ENCODE measurements at places on chromosomes 16 and 17.
A peak's percentile ranks its signal among the peaks of the same experiment; 100 is the strongest.

- DNase-seq = peak; percentile 74
Measured at GRCh38 chr16:67399218-67399733, 6.0 kb upstream of the TPPP3 start.

DNA sequence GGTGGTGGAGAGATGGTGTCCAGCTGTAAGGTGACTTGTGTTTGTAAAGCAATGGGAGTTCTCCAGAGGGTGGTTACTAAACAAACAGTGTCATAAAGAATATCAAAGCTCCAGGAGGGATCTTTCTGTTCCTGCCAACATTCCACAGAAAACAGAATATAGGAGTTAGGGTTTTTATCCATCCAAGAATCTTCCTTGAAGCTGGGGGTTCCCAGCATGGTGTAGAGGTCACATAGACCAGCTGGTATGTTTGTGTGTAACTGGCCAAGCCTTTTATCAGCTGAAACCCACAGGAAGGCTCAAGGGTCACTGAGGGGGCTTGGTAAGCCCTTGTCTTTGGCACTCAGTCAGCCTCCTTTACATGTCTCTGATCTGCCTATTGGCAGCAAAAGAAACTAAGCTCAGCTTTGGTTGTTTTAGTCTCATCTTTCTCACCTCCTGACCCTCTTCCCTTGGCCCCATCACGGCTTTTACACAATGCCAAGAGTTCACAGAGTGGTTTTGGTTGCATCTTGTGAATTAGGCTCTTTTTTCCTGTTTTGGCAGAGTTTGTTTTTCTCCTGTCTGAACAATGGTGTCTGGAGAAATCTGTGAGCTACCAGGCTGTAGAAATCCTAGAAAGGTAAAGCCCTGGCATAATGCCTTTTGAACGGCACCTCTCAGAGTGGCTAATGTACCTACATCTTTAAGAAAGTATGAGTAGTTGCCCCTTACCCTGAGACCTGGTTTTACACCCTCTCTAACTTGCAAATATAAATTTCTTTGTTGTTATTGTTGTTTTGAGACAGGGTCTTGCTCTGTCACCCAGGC, 4.6 kb downstream of the CNTD1 start:
- DNase-seq = no peak

DNA sequence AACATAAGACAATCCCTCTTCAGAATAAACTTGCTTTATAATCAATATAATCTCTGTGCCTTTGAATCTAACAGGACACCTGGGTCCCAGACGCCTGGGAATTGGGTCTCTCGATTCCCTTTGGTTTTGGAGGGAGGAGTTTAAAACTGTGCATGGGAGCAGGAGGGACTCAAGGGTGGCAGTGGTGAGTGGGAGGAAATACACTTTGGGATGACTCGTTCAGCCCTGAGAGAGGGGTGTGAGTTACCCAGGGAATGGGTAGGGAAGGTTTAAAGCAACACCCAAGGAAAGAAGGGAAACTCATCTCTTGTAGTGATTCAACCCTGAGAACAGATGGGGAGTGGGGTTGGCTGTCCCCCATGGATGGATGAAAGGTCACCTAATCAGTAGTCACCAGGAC, 1.6 kb downstream of the RANGRF start:
- no peak for DNase-seq

DNA sequence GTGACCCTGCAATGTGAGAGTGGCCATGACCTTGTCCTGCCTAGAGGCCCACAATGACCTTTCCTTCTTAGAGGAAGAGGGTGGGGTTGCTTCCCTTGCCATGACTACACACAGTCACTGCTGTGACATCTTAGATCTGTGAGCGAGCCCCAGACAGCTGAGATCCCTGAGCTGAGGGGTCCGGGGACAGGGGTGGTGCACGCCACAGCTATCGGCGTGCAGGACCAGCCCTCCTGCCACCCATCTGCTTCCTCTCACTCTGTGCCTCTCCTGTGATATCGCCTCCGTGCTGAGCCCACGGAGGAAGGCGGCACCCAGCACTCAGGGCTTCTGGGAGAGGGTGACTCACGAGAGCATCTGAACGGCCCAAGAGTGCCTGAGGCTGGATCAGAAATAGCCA, 35.2 kb downstream of the KIAA0513 start:
- no peak for DNase-seq

GRCh38 chr17:27766438-27766837, 33.9 kb downstream of the NOS2 start:
- no peak for DNase-seq

DNA sequence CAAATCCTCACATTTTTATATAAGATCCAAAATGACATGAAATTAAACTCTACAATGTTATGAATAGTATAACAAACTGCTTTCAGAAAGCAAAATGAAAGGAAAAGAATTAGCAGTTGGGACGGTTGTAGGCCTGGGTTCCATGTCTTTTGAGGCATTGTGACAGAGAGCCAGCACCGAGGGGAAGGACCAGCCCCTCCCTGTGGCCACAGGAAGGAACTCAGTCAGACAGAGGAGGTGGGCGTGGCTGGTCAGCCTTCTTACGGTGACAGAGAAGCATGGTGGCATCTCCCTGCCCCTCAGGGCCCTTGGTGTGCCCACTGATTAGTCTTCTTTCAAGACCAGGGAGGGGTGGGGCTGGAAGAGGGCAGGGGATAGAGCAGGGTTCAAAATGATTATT, 5.7 kb downstream of the ZNF319 start:
- peak; percentile 75 for DNase-seq

DNA sequence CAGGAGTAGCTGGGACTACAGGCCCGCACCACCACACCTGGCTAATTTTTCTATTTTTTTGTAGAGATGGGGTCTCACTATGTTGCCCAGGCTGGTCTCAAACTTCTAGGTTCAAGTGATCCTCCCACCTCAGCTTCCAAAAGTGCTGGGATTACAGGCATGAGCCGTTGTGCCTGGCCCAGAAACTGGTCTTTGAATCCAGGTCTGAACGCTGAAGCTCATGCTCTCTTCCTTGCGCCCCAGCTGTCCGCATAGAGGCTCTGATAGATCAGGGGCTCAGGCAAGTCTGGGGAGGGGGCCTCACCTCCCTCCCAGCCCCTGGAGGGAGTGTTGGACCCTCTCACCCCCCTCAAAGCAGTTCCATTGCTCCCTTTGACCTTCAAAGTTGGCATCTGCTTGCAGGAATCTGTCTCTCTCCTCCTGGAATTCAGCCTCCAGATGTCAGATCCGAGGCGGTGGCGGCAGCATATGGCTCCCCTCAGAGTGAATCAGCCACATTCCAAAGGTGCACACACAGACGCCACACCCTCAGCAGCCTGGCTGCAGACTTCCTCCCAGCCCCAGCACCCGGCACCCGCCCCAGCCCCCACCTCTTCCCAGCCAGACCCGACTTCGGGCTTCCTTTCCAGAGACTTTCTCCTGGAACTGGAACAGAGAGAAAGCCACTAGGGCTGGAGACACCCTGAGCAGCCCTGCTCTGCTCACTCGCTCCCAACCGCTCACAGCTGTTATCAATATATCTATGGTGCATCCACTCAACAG, 16.9 kb upstream of the GLIS2 start:
- DNase-seq = peak; percentile 78

GRCh38 chr17:43372273-43372911, 26.4 kb upstream of the ARL4D start:
- no peak for DNase-seq

GRCh38 chr16:66899310-66899944, 19.1 kb downstream of the PDP2 start:
- DNase-seq = no peak

GRCh38 chr16:30946671-30947540, 2.0 kb upstream of the ORAI3 start:
- DNase-seq = no peak

DNA sequence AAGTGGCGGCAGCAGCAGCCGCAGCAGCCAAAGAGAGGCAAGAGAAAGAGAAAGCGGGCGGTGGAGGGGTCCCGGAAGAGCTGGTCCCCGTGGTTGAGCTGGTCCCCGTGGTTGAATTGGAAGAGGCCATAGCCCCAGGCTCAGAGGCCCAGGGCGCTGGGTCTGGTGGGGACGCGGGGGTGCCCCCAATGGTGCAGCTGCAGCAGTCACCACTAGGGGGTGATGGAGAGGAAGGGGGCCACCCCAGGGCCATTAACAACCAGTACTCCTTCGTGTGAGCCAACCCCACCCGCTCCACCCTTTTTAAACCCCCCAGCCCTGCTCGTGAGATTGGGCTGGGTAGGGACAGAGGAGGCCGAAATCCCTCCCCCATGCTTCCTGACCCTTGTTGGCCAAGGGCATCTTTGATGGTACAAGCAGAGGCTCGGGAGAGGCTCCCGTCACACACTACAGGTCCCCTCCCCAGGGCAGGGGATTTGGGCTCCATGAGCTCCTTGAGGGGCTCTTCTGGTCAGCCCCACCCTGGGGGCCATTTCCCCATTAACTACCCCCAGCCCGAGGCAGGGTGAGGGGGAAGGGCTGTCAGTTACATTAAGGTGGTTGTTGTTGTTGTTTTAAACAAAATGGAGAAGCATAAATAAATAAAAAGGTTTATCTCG, 4.6 kb upstream of the ATP2A1 start:
- peak; percentile 73 for DNase-seq

DNA sequence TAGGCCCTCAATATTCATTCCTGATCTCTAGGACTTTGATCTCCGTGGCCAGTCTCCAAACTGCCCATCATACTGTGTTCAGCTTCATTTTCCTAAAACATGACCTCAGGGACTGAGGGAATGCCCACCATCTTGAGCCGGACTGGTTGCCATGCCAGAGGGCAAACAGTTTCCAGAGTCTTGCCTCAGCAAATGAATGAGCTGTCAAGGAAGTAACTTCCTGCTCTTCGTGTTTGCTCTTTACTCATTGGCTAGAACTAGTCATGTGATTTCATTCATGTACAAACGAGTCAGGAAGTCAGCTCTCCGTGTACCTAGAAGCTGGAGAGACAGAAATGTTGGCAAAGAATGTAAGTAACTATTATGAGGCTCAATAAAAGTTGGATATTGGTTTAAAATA, 50.2 kb downstream of the ANKFN1 start:
- DNase-seq = peak; percentile 12

GRCh38 chr17:57920916-57921703, 34.1 kb downstream of the CUEDC1 start:
- no peak for DNase-seq

DNA sequence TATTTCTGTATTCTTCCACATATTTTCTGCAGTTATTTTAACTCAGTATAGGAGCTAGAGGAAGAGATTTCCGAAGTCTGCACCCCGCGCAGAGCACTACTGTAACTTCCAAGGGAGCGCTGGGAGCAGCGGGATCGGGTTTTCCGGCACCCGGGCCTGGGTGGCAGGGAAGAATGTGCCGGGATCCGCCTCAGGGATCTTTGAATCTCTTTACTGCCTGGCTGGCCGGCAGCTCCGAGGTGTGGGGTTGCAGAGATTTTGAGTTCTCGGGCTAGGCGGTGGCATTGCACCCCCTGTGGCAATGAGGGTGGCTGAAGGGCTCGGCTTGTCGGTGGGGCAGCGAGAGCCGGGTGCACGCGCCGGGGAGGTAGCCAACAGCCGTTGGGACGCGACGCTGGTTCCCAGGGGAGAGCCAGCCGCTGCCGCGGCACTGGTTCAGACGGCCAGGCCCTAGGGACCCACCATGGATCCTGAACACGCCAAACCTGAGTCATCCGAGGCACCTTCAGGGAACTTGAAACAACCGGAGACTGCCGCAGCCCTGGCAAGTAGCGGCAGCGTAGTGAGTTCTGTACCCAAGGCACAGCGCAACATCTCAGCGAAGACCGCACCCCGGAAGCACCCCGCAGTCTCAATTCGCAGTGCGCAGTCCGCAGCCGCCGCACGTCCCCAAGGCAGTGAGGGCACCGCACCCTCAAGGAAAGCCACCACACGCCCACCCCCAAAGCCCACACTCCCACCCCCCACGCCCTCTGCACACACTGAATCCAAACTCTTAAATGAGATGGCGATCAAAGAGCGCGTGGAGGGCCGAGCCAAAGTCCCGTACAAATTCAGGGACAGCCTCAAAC, at the start of gene CMTM1:
CMTM1 (plus strand) TSS at position 389 of the 851 bp plus-strand sequence; CDS start at position 464, 75 bp downstream.
- DNase-seq = no peak

DNA sequence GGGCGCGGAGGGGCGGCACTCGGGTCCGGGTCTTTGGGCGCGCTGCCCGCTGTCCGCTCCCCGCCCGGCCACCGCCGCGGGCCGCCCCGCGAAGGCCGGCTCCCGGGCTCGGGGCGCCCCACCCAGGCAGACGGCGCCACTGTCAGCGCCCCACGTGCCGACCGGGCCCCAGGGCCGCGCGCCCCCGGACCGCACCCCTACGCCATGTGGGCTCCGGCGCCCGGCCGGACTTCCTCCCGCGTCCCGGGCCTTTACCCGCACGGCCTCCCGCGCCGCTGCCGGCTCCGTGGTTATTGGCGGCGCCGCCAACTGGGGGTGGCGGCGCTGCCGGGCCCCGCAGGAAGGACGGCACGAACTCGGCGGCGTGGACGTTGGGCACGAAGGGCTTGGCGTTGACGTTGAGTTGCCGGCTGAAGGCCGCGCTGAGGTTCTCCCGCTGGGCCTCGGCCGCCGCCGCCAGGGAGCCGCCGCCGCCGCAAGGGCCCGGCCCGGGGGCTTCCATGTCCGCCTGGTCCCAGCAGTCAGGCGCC, 577 bp downstream of the GSPT1 start:
- peak; percentile 22 for DNase-seq

DNA sequence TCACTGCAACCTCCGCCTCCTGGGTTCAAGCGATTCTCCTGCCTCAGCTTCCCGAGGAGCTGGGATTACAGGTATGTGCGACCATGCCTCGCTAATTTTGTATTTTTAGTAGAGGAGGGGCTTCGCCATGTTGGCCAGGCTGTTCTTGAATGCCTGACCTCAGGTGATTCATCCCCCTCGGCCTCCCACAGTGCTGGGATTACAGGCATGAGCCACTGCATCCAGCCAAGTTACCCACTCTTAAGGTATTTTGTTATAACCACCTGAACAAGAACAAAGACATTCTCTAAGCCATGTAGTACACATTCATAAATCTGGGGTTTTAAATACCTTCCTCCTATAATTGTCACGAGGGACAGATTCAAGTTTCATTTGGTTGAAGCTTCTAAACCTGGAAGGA, 12.3 kb upstream of the TMEM170A start:
- no peak for DNase-seq

GRCh38 chr17:37079065-37079708, 130.4 kb downstream of the AATF start:
- DNase-seq = no peak

- no peak for DNase-seq
Measured at GRCh38 chr17:57481910-57482391, 225.6 kb downstream of the MSI2 start.
